Activated CD4-positive, alpha-beta T cell treated with anti-CD3 and anti-CD28 coated beads, Interleukin-2, amount 50 U/mL, for 48 hours (primary cell): ENCODE measurements at places on chromosomes 3 and 15.

DNA sequence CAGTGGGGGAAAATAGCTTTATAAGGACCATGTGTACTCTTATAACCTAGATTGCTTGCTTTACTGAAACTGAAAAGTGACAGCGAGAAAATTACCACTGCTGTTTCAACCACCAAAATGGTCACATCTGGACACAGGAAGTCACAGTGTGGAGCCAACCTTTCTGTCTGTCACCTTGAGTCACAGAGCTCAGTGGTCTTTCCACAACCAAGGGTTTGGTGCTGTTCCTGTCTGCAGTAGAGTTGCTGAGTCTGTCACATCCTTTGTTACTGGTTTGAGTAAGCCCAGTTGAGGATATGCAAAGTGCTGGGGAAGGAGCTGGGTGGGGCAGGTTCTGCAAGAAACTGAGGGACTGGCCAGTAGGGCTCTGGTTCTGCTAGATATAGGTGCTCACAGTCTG is 139.1 kb upstream of the EIF1B start:
- no peak for DNase-seq

GRCh38 chr3:162777118-162777517 is 1280.5 kb downstream of the OTOL1 start:
- DNase-seq: no peak

- DNase-seq: peak; percentile 18
These were observed 17.9 kb upstream of the NIT2 start for GRCh38 chr3:100316641-100317069.

DNA sequence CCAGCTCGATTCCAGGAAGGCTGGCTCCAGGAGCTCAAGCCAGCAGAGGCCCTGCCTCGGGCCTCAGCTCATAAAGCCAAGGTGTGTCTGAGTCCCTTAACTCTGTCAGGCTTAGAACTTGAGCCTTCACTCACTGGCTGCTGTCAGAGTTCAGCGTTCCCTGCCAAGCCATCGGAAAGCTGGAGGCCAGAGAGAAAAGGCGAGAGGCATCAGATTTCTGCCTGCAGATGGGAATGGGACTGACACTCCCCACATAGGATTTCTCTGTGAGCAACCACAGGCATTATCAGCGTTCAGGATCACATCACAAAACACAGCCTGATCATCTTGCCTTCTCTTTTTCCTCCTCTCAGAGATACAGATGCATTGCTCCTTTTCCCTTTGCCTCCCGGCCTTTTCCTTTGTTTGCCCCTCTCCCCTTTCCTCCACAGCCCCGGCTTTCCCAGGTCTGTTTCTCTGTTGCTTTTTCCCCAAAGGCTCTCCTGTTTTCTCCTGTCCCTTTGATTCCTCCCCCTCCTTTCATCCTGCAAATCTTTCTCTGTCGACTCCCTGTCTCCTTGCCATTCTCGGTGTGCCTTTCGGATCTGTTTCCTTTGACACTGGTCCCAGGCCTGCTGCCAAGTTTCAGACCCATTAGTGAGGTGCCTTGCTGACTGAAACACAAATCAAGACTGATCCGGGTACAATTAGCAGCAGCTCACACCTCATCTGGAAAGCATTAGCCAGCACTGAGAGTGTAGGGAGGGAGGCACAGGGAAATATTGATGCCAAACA is 44.5 kb upstream of the BOC start:
- no peak for DNase-seq

GRCh38 chr15:101167753-101168462 is 83.9 kb downstream of the CHSY1 start:
- peak; percentile 72 for DNase-seq

GRCh38 chr3:67382536-67382935 is 271.9 kb downstream of the SUCLG2 start:
- no peak for DNase-seq

DNA sequence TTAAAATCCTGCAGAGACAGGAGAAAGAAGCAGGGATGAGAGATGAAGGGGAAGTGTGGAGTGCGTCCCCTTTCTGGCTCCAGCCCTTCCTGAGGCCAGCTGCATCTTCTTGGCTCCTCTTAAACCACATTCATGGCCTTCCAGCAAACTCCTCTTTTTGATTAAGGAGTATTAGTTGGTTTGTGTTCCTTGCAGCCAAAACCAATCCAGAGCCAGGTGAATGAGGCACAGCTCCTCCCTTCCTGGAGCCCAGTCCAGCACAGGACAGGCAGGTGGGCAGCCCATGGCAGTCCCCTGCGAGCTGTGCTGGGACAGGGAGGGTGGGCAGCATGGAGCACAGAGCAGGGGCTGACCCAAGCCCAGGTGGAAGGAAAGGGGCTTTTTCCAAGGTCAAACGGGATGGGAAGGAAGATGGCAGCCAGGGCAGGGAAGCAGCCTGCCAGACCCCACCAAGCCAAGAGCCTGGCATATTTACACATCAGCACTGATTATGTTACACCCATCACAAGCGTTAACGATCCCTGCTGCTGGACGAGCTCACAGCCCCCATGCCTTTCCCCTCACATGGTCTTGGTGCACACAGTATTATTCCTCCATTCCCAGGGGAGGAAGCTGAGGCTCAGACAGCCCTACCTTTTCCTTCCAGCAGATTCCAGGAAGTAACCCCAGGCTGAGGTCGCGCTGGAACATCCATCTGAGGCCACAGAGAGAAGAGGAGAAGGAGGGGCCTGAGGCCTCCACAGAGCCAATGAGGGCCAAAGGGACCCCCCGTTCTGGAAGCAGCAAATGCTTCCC is 175.6 kb downstream of the SMAD6 start:
- DNase-seq: no peak

- no peak for DNase-seq
These were observed 224.3 kb upstream of the ATP10A start for GRCh38 chr15:26087395-26087794.

- no peak for DNase-seq
These were observed 99.8 kb downstream of the TMEM108 start for GRCh38 chr3:133138017-133138416.

- no peak for DNase-seq
These were observed 227.1 kb downstream of the SI start for GRCh38 chr3:164851204-164851603.

- DNase-seq: no peak
These were observed 567.8 kb downstream of the IGSF11 start for GRCh38 chr3:118466795-118467330.

GRCh38 chr3:37995652-37996641 is 5.4 kb downstream of the VILL start:
- DNase-seq: no peak

DNA sequence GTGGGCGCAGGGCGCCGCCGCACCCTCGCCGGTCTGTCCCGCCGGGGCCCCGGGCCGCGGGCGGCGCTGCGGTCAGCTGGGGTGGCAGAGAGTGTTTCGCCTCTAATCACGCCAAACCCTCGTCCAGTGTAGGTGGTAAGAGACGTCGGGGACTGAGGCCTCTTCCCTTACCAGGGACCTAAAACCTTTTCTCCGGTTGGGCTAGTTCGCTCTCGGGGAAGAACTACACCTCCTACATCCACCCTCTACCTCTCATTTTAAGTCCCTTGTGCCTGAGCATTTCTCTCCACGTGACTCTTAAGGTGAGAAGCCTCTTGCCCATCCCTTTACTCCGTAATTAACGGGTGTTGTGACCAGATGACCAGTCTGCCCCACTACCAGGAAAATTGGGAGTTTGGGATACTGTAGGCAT is 520 bp downstream of the TMEM42 start:
- DNase-seq: no peak

GRCh38 chr3:115475178-115476041 is 147.9 kb upstream of the GAP43 start:
- no peak for DNase-seq

DNA sequence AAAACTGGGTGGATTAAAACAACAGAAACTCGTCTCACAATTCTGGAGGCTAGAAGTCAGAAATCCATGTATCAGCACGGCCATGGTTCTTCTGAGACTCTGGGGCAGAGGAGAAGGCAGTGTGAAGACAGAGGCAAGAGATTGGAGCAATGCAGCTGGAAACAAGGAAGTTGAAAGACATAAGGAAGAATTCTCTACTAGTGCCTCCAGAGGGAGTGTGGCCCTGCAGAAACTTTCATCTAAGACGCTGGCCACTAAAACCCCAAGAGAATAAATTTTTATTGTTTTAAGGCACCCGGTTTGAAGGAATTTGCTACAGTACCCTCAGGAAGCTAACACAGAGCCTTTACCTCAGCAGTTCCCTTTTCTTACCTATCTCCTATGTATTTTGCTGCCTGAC is 1012.2 kb upstream of the CADM2 start:
- no peak for DNase-seq

DNA sequence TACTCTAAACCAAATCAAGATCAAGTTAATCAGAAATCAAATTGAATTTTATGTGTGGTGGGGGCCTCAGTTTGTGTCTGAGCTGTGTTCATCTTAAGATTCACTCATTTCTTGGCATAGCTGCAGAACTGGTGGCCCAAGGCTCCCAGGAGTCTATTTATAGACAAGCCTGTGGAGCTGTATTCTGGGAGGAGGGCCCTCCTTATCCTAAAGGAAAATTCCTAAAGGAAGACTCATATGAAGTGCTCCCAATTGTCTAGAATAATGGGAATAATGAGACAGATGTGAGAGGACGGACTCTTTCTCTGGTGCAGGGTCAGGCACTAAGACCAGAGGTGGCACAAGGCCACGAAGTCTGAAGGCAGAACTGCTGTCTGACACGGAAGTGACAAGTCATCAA is 38.9 kb downstream of the C3orf85 start:
- no peak for DNase-seq

DNA sequence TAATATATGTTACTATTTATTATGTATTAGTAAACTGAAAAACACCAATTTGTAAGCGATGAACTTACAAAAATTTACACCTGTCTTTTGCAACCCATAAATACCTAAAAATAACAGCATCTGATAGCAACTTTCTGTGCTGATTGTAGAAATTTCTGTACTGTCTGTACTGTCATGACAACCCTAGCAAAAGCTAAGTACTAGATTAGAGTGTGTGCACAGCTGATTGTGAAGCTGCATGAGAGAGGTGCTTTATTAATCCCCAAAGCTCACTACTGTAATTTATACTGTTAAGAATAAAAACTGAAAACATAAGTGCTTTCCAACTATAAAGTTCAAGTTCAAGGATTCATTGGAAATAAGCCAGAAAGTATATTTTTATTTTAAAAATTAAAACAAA is 815 bp downstream of the BCL2A1 start:
- no peak for DNase-seq

- peak; percentile 8 for DNase-seq
These were observed 164.0 kb downstream of the CHST2 start for GRCh38 chr3:143283432-143284128.
